ENCODE measurements at places on chromosomes 3 and 15.
A peak's percentile ranks its signal among the peaks of the same experiment; 100 is the strongest.

DNA sequence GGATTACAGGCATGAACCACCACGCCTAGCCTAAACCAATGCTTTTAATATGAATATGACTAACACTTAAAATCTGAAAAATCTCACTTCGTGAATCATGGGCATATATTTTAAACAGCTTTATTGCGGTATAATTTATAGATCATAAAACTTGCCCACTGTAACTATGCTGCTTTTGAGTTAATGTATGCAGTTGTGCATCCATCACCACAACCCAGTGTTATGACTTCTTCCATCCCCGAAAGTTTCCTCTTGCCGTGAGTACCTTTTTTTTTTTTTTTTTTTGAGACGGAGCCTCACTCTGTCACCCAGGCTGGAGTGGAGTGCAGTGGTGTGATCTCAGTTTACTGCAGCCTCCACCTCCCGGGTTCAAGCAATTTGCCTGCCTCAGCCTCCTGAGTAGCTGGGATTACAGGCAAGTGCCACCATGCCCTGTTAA is 7.1 kb downstream of the KAT2B start:
- peaks cover 63% of the 10 kb centered on the region for H3K36me3 ChIP-seq
- H3K4me1 ChIP-seq, result peaks cover 84% of the 10 kb centered on the region
- H3K27me3 ChIP-seq, result no peaks in the 10 kb centered on the region
- H3K27ac ChIP-seq, result peak overlapping the region; percentile 58
- no peak overlapping the region for H3K4me3 ChIP-seq

DNA sequence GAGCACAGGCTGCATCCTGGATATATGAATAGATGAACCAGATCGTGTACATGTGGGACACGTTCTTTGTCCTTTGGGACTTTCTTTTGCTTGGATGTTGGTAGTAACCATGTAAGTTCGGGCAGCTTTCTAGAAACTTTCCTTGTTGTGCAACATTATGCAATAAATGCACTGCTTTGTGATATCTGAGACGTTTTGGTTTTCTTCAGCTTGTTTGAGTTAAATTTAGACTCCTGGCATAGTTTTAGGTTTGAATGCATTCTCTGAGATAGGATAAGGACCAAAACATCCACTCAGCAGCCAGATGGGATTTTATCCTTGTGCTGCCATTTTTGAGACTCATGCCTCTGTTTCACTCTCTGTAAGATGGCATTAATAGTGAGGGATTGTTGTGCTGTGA is 158.9 kb downstream of the IGF1R start:
- H3K4me3 ChIP-seq, result no peak overlapping the region
- H3K4me1 ChIP-seq, result no peaks in the 10 kb centered on the region
- no peaks in the 10 kb centered on the region for H3K36me3 ChIP-seq
- no peaks in the 10 kb centered on the region for H3K27me3 ChIP-seq

- no peak overlapping the region for H3K27ac ChIP-seq
- no peak for DNase-seq
- no peaks in the 10 kb centered on the region for H3K36me3 ChIP-seq
These were observed 6.4 kb upstream of the ISL2 start for GRCh38 chr15:76330080-76330680.

- no peak overlapping the region for H3K4me3 ChIP-seq
- peaks cover 2% of the 10 kb centered on the region for H3K27me3 ChIP-seq
- no peaks in the 10 kb centered on the region for H3K4me1 ChIP-seq
- H3K36me3 ChIP-seq, result no peaks in the 10 kb centered on the region
- DNase-seq, result no peak
These were observed 141.2 kb downstream of the GMNC start for GRCh38 chr3:190721330-190721729.

- DNase-seq, result no peak
- no peaks in the 10 kb centered on the region for H3K4me1 ChIP-seq
- no peaks in the 10 kb centered on the region for H3K36me3 ChIP-seq
- no peak overlapping the region for H3K4me3 ChIP-seq
- H3K27me3 ChIP-seq, result no peaks in the 10 kb centered on the region
These were observed 145.9 kb downstream of the MEIS2 start for GRCh38 chr15:36954486-36954885.

DNA sequence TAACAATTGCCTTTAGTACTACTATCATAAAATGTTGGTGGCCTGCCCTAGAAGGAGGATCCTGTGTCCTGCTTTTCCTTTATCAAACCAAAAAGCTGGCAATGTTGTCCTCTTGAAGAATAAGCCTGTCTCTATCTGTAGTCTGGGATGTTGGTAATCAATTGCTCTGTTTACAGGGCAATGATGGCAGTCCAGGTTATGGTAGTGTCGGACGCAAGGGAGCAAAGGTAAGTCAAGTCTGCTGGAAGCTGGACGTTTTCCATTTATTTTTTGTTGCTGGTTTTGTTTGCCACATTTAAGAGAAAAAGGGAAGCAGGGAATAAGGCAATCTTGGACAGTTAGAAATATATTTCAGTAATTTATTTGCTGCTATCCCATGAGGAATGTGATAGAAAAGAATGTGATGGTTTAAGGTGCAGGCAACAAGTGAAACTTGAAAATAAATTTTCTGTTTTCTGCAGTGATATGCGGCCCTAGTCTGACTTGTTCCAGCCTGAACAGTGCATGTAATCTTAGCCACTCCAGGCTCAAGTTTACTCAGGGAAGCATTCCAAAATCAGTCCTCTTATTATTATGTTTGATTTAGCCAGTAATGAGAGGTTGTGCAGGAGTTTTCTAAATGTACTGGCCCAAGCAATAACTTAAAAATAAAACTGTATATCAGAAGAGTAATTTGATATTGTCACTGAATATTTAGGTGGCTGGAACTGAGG is 110.3 kb downstream of the COL6A6 start:
- no peaks in the 10 kb centered on the region for H3K4me1 ChIP-seq
- H3K4me3 ChIP-seq, result no peak overlapping the region
- H3K36me3 ChIP-seq, result no peaks in the 10 kb centered on the region
- H3K27ac ChIP-seq, result no peak overlapping the region
- no peak for DNase-seq

Measured in activated CD4-positive, alpha-beta memory T cell treated with anti-CD3 and anti-CD28 coated beads, Interleukin-2, amount 10 ng/mL, durations not matched to agents 7 days and 5 days (primary cell).